ENCODE measurements at places on chromosomes 16 and 17. TPM values are rescaled to one million over a fixed set of nuclear protein-coding genes. Genes with fewer than 3 reads are reported as not detected.

Gene KCNH4
- 0.17 TPM for total RNA-seq

Gene KRTAP4-6
- total RNA-seq, result not detected

DNA sequence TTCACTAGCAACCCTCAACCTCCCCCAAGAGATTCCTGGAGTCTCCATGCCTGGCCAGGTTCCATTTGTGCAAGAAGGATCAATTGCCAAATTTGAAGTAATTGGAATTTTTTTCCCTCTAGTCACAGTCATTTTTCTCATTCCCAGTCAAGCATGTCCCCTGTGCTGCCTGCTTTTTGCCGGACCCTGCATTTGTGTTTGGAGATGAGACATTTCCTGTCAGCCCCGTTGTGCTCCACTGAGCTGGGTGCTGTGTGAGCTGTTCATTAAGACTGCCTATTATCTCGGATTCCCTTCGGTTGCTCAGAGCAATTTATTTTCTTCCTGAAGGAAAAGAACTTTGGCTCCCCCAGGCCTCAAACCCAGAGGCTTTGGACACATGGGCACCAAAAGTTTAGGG lies 201.0 kb upstream of the NLRP1 start:
- H3K4me1 ChIP-seq, result no peaks in the 10 kb centered on the region
- no peak for DNase-seq
- H3K36me3 ChIP-seq, result no peaks in the 10 kb centered on the region
- H3K27ac ChIP-seq, result no peak overlapping the region
- H3K27me3 ChIP-seq, result peaks cover 8% of the 10 kb centered on the region

- H3K27ac ChIP-seq, result peak overlapping the region; percentile 48
- H3K4me3 ChIP-seq, result no peak overlapping the region
- H3K27me3 ChIP-seq, result no peaks in the 10 kb centered on the region
- no peaks in the 10 kb centered on the region for H3K36me3 ChIP-seq
These were observed 12.5 kb downstream of the SLC22A31 start for GRCh38 chr16:89187770-89188392.

- peak; percentile 3 for DNase-seq
- peaks cover 18% of the 10 kb centered on the region for H3K4me1 ChIP-seq
- H3K4me3 ChIP-seq, result no peak overlapping the region
- peaks cover 22% of the 10 kb centered on the region for H3K27me3 ChIP-seq
- no peak overlapping the region for H3K27ac ChIP-seq
These were observed 16.7 kb upstream of the CD300A start for GRCh38 chr17:74449773-74450172.

All from activated CD4-positive, alpha-beta T cell treated with anti-CD3 and anti-CD28 coated beads, Interleukin-2, amount 10 ng/mL, durations not matched to agents 7 days and 5 days (primary cell).